ENCODE measurements at places on chromosomes 11 and 22.

- no peak for DNase-seq
These were observed 246.7 kb upstream of the MPPED2 start for GRCh38 chr11:30832831-30833230.

DNA sequence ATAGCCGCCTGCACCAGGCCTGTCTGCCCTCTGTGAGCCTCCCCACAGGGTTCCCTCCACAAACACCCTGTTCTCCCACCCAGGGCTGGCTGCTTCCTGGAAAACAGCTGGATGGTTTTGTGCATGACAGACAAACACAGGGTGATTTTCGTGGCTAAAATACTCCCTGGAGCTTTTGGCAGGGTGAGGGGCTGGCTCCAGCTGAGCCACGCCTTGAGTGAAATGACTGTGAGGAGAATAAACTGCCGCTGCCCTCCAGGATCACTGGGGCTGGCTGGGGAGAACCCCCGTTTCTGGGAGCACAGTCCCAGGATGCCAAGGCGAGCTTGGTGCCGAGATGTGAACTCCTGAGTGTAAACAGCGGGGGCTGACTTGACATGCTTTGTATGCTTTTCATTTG lies 20.3 kb upstream of the PPP6R3 start:
- no peak for DNase-seq

DNA sequence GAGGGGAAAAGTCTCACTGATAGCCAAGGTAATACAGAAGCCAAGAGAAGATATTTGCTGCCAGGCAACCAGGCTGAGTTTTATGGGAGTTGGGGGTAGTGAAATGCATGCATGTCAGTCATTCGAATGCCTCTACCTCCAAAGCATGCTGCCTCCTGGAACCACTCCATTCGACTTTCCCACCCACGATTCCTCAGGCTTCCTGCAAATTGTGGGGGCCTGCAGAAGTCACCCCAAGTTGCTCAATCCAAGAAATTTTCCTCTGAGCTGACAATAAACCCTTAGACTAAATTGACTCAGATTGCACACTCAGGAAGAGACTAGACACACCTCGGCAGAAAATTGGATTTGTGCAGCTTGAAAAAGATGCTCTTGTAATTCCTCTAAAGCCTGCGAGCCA lies 73.6 kb upstream of the GRK3 start:
- DNase-seq, result no peak

DNA sequence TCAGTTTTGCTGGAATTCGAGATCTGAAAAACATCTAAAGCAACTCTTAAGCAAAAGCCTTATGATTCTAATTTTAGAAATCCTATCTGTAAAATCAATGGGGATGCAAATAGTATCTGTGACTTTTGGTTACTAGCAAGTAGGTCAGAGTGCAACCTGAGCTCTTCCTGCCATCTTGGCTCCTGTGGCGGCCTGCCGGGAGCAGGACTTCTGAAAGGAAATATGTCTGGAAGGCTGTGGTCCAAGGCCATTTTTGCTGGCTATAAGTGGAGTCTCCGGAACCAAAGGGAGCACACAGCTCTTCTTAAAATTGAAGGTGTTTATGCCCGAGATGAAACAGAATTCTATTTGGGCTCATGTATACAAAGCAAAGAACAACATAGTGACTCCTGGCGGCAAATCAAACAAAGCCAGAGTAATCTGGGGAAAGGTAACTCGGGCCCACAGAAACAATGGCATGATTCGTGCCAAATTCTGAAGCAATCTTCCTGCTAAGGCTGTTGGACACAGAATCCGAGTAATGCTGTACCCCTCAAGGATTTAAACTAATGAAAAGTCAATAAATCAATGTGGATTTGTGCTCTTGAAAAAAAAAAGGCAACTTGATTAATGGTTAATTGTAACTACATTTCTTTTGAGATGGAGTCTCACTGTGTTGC lies 1.7 kb downstream of the SAMM50 start:
- no peak for DNase-seq

DNA sequence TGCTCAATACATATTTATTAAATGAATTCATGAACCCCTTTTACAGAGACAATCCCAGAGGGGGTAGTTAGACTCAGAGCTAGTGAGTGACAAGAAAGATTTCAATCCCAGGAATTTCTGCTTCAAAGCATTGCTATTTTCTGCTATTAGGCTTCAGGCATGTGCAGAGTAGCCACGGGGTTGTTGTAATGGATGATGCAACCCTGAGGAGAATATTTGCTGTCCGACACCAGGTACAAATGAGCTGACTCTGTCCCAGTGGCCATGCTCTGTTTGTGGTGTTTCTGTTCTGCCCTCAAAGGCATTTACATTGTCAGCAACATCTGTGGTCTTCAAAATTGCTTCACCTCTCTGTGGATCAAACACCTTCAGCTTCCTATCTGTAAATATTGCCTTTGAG lies 102.6 kb downstream of the CSNK2A3 start:
- no peak for DNase-seq

DNA sequence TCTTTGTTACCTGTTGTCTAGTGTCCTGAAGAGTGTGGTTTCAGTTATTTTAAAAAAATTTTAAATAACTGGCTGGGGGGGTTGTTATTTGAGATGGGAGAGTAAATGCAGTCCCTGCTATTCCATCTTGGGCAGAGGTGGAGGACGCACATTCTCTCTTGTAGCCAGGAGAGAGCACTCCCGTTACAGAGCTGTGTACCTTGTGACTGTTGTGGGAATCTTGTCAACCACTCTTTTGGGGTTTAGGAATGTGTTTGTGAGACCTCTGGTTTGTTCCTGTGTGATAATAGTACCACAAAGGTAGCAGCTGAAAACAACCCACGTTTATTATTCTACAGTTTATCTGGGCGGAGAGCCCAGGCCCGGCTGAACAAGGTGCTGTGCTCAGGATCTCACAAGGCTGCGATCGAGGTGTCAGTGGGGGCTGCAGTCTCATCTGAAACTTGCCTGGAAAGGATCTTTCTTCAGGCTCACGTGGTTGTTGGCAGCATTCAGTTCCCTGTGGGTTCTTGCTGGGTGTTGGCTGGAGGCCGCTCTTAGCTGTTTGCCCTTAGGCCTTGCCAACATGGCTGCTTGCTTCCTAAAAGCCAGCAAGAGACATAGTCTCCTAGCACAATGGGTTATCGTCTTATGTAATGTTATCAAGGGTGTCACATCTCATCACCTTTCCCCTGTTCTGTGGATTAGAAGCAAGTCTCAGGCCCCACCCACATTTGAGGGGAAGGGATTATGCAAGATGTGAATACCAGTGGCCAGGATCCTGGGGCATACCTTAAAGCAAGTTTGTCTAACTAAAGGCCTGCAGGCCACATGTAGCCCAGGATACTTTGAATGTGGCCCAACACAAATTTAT lies 20.6 kb downstream of the IGHMBP2 start:
- no peak for DNase-seq

- DNase-seq, result peak; percentile 30
These were observed 4.6 kb downstream of the CHRDL2 start for GRCh38 chr11:74726547-74727182.

GRCh38 chr22:42991010-42991651 lies 23.8 kb downstream of the PACSIN2 start:
- no peak for DNase-seq

DNA sequence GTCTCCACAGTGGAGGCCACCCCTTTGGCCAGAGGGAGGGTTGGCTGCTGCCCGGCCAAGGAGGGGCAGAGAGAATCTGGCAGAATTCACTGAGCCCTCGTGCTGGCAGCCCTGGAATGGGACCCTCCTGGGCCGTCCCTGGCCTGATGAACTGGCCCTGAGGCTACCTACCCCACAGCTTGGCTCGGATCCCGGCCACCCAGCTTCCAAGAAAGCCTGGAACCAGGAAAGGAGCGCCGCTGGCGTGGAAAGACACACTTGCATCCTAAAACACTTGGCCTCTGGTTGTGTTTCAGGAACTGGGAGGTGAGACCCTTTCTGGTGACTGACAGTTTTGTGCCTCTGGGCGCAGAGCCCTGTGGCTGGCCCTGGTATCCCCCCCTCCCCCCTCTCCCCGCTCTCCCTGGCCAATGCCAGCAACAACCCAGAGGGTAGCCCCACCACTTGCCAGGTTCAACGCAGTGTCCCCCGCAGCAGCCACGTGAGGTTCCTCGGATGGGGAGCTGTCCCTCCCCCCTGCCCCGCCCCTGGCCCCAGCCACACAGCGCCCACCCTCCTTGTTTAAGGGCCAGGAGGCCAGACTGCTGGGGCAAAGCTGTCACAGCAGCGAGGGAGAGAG lies 693 bp downstream of the NFAM1 start:
- DNase-seq, result no peak

- DNase-seq, result no peak
These were observed 9.2 kb downstream of the MYRF start for GRCh38 chr11:61761440-61762222.

DNA sequence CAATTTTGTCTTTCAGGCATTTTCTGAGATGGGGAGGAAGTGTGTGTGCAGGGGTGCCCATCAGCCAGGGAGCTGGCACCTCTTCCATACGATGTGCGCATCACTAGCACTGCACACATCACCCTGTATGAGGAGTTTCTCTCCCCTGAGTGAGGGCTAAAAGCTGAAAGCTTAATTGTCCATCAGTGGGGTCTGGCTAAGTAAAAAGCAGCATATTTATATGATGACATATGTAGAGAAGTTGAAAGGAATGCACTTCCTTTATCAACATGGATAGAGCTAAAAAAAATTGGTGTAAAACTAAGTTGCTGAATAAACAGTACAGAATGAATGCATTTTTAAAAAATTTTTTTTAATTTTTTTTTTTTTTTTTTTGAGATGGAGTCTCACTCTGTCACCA lies 4.0 kb downstream of the VSTM5 start:
- no peak for DNase-seq

GRCh38 chr11:70505761-70506657 lies 107.7 kb downstream of the CTTN start:
- no peak for DNase-seq

DNA sequence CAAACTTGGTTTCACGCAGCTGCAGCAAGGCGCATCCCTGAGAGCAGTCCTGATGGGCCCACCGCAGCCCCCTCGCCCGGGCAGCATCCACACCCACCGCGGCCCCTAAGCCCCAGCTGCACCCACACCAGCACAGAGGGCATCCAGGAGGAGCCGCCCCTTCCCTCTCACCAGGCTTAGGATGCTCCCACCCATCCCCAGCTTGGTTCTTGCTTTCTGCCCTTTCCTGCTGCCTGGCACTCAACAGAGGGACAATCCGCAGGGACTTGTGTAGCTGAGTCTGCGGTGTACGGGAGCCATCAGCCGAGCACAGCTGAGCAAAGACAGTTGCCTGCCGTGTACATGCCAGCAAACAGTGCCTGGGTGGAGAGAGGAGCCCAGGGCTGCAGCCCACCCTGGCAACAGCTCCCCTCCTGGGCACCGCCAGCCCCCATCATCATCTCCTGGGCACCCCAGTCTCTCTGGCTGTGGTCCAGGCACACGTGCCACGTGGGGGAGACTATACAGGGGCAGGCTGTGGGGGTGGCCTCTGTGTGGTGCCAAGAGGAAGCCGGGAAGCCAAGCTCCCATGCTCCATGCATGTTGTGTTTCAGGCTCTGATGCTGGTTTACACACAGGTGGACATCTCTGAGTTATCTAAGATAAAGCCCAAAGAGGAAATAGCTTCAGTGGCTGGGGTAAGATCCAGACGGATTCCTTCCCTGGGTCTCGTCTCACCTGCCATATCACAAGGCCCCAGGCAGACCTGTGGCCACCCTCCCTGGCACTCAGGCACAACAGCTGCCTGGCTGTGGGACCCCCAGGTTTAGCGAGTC lies 36.0 kb upstream of the GNB1L start:
- DNase-seq, result no peak

DNA sequence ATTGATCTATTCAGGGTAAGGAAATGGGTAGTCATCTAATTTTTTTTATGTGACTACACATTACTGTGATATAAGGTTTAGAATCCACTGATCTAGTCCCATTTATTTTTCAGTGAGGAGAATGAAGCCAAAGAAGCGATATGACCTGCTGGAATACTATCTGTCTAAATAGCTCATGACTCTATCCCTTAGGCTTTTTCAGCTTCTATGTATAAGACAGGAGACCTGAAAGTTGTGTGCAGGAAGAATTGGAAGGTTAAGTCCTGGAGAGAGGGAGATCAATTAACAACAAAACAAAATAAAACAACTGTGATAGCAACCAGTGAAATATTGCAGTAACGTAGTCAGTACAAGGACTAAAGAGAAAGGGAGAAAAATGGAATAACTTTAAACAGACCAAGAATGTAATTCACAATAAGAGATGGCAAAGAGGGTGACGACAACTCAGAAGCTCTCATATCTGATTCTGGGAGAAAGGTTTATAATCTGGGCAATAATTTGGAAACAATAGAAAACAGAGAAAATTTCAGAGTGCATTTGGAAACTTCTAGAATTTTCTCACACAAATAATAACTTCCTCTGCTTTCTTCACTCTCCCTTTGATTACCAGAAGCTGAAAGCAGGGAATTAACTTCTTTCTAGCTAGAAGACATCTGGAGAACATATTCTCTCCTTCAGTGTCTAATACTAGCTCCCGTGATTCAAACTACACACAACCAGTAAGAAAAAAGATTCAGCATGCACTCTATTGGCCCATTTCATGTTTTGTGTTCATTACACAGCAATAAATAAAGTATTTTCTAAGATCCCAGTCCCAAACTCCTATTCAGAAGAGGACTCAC lies 19.2 kb upstream of the CASP12 start:
- DNase-seq, result peak; percentile 8

DNA sequence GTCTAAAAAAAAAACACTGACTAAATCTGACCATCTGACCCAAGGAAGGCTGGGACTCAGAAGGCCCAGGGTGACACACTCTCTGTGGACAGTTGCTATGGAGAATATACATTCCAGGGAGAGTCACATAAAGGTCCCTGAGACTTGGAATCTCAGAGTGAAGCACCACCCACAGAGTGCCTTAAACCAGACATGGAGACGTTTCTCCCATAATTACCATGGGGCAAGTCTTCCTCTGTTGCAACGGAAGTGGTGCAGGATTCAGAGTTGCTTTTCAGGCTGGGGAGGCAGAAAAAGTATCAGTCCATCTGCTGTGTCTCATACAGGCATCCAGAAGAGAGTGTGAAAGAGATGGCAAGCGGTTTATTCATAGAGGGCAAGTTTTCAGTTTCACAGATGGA lies 58.7 kb upstream of the SLN start:
- DNase-seq, result no peak

GRCh38 chr22:37428649-37429586 lies 1.6 kb upstream of the ELFN2 start:
- DNase-seq, result peak; percentile 35

GRCh38 chr11:71495286-71496230 lies 31.5 kb upstream of the KRTAP5-7 start:
- no peak for DNase-seq

DNA sequence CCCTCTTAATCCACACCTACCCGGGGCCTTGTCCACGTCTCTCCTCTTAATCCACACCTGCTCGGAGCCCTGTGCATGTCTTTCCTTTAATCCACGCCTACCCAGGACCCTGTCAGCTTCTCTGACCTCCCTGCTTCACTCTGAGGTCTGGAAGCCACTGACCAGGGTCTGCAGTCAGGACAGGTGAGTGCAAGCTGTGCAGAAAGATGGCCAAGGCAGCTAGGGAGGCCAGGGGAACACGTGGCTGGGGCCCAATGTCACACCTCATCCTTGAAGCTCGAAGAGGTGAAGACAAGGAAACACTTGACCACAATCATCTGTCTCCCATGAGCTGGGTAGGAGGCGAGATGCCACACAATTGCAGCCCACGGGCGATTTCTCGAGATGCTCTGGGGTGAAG lies 1516.9 kb downstream of the BRD1 start:
- no peak for DNase-seq

Measured in CD4-positive, alpha-beta T cell (primary cell).